ENCODE measurements at places on chromosomes 5 and 9. TPM values are rescaled to one million over a fixed set of nuclear protein-coding genes. Genes with fewer than 3 reads are reported as not detected.

DNA sequence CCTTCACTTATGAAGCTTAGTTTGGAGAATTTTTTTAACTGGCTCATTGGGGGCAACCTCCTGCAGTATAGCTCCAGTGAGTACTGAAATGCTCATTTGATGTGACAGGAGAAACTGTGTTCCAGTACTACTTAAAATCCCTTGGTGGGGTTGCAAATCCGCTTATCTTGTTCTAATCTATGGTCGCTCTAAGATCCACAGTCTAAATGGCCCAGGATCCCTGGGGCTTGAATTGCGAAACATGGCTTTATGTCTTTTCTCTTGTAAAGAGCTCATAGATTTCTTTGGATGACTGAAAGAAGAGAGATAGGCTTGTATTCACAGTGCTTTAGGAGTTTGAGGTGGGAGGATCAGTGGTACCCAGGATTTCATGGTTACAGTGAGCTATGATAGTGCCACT, 52.7 kb downstream of the ADAMTSL1 start:
- no peak for DNase-seq

DNA sequence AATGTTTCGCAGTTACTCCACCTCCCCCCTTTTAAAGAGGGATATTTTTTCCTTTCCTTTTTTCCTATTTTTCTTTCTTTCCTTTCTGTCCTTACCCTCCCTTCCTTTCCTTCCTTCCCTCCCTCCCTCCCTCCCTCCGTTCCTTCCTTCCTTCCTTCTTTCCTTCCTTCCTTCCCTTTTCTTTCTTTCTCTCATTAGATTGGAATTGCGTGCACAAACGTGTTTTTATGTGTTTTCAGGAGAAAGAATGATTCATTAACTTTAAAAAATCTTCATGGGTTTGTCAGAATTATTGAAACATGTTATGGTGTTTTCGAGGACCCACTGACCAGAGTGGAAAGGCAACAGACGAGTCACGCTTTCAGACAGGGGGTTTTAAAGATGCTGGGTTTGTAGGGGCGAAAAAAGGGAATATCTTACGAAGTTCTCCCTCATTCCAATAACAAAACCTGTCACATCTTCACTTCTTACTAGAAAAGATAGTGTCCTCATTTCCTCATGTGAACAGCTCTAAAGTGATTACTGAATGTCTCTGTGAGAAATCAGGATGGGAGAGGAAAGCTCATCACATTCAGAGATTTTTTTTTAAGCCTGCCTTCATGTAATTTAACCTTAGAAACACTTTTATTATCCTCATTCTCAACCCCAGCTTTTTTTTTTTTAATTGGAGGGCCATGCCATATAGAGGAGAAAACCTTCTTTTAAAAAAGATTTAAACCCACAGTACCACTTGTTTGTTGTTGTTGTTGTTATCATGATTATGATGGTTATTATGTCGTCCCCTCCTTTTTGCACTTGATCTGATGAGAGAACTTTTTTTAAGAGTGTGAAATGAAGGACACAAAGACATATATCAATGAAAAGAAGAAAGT, 21.9 kb downstream of the NR2F1 start:
- DNase-seq, result no peak

The MTAP gene
- total RNA-seq, result 10.3 TPM

DNA sequence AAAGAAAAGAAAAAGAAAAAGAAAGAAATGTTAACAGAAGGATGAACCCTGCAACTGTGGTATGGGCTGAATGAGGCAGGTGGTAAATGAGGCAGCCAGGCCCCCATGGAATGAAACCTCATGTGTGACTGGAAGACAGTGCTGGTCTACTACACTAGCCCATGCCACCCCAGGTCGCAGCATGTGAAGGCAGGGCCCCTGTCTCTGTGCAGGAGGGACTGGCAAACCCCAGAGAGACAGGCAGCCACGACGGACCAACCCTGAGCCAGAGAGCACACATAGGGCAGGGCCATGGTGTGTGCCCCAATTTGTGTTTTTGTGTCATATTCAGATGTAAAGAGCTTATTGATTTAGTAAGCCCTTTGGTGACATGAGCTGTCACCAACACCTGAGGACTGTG, 198.5 kb downstream of the FBN2 start:
- no peak for DNase-seq
